Psoas muscle (tissue), 8 donors: ENCODE measurements at places on chromosomes 16 and 17. TPM values are rescaled to one million over a fixed set of nuclear protein-coding genes. Genes with fewer than 3 reads are reported as not detected.

CLDN6 gene
- 0.45 TPM for polyA plus RNA-seq

FZD2 gene
- 0.30 TPM for polyA plus RNA-seq

SPN gene
- polyA plus RNA-seq, result 0.13 TPM

DCUN1D3 gene
- 8.7 TPM for polyA plus RNA-seq

TXNL4B gene
- polyA plus RNA-seq, result 20.7 TPM

PRR15L gene
- 0.17 TPM for polyA plus RNA-seq

KRTAP4-4 gene
- polyA plus RNA-seq, result not detected

SHBG gene
- 0.45 TPM for polyA plus RNA-seq

KRTAP4-12 gene
- not detected for polyA plus RNA-seq

TBC1D16 gene
- polyA plus RNA-seq, result 1.7 TPM

SLX1A gene
- 31.0 TPM for polyA plus RNA-seq

DNA sequence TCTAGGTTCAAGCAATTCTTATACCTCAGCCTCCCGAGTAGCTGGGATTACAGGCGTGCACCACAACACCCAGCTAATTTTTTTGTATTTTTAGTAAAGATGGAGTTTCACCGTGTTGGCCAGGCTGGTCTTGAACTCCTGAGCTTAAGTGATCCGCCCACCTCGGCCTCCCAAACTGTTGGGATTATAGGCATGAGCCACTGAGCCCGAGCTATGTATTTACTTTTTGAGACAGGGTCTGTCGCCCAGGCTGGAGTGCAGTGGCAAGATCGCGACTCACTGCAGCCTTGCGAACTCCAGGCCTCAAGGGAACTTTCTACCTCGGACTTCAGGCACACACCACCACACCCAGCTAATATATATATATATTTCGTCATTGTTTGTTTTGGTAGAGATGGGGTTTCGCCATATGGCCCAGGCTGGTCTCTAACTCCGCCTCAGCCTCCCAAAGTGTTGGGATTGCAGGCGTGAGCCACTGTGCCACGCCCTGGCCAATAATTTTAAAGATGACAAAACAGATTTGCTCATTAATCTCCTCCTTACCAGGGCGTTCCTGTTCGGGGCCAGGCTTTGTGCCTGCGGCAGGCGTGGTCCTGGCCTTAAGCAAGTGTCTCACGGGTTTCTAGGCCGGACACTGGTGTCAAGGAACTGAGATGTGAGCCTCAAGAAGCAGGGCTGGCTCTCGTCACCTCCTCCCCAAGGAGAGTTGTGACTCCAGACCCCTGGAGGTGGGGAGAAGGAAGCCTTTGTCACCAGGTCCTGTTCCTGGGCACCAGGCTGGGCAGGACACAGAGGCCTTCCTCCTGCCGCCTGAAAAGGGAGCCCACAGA is 4.3 kb upstream of the NPW start:
- peak; percentile 46 for DNase-seq

DNA sequence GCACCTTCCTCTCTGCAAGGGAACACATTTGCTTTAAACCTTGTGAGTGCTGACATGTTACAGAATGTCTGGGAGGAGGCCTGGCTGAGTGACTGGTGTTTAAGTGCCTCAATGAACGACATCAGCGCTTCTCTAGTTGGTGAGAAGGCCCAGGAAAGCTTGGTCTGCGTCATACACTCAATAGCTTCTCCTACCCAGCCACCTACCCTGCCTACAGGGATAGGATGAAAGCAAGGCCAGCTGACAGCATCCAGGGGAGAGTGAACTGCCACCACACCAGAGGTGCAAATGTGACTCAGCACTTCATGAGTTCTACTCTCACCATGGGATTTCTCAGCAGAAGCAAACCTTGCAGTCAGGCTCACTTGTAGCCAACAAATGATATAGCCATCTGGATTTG is 31.7 kb upstream of the CFAP20 start:
- DNase-seq, result no peak

- no peak for DNase-seq
Observed at GRCh38 chr17:1275205-1275961, 4.1 kb upstream of the TRARG1 start.

DNA sequence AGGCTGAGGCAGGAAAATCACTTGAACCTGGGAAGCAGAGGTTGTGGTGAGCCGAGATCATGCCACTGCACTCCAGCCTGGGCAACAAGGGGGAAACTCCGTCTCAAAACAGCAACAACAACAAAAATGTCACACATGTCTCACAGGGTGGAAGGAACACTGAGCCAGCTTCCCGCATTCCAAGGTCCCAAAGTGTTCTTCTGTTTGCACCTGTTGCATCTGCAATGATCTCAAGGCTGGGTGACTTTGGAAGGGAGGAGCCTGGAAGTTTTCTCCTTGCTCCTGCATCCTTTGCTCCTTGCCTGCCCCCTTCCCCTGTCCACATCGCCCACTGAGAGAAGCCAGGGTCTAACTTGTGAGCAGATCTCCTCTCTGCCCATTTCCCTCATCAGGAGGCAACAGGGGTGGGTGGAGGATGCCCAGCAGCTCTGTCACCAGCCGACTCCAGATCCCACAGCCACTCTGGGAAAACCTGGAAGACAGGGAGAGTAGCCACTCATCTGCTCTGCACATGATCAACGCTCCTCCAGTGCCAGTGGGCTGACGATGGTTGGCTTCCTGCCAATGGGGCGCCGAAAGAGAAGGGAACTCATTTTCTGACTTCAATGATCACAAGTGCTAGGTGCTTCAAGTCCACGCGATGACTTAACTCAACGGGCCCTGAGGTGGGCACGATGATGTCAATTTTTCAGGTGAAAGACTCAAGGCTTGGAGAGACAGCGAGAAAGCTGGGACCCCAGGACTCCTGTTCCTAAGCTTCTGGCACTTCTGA is 12.6 kb downstream of the CHST6 start:
- DNase-seq, result no peak

DNA sequence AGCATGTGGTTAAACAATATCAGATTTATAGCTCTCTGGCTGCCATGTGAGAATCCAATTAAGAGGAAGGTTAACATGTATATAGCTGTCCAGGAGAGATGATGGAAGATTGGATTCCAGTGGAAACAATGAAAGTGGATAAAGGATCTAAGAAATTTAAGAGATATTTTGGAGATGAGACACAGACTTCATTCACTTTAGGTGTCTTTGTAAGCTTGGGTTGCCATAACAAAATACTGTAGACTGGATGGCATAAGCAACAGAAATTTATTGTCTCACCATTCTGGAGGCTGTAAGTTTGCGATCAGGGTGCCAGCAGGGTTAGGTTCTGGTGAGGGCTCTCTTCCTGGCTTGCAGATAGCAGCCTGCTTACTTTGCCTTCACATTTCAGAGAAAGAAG is 155.9 kb upstream of the MYOCD start:
- DNase-seq, result no peak

DNA sequence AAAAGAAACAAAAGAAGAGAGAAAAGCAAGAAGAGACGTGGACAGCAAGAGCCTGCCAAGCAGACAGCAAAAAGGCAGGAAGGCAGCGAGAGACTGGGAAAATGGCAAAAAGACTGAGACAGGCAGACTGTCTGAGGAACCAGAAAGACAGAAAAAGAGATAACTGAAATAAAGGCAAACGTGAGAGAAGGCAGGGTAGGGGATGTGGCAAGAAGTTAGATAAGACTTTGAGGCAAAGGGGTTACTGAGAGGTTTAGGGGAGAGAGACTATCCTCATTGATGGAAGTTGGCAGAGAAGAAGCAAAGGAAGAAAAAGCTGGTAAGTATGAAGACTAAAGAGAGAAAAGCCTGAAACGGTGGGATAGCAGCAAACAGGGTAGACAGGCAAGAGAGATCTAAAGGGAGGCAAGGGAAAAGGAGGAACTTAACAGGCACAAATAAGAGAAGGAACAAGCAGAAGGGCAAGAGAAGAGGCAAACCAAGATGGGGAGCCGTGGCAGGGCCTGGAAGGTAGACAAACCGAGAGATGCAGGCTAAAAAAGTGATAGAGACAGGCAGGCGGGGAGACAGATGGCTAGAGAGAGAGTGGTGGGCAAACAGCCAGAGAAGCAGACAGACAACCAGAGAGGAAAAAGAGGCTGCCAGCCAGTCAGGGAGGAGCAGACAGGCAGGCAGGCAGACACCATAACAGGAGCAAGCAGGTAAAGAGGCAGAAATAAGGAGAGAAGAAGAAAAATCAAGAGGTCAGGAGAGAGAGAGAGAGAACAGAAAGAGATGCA is 7.1 kb upstream of the CHD3 start:
- no peak for DNase-seq

- no peak for DNase-seq
Observed at GRCh38 chr17:78784352-78784751, 2.3 kb upstream of the CYTH1 start.

- peak; percentile 91 for DNase-seq
Observed at GRCh38 chr17:64505340-64506200, 519 bp downstream of the DDX5 start.

DNA sequence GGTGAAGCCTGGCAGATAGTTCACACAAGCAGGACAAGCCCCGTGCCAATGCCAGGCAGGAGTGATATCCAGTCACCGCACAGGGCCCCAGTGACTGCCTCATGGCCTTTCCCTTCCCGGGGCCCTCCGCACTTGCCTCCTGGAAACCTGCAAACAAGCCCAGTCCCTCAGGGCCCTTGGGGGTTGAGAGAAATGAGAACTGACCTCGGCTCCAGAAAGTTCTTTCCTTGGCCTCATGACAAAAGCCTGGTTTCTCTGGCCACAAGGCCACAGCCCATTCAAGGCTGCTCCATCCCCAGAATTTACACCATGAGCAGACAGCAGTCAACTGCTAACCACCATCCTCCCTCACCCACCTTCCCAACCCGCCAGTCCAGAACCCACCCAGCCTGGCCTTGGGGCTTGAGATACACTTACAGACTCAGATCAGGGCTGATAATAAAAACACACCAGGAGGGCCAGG is 77.6 kb downstream of the CCDC182 start:
- DNase-seq, result no peak

DNA sequence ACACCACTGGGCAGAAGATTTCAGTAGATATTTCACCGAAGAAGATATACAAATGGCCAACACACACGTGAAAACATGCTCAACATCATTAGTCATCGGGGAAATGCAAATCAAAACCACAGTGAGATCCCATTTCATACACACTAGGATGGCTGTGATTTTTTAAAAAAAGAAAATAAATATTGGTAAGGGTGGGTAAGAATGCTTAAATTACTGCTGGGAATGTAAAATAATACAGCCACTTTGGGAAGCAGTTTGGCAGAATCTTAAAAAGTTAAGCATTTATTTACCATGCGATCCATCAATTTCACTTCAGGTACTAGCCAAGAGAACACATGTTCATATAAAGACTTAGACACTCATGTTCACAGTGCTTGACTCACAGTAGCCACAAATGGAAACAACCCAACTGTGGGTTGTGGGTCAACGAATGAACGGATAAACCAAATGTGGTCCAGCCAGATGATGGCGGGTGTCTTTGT is 6.5 kb upstream of the C16orf74 start:
- no peak for DNase-seq

- DNase-seq, result peak; percentile 80
Observed at GRCh38 chr16:87350681-87351319, 32.8 kb downstream of the FBXO31 start.

GRCh38 chr16:83831456-83831987 is 23.7 kb downstream of the HSBP1 start:
- no peak for DNase-seq

GRCh38 chr17:40796846-40797245 is 2.9 kb downstream of the KRT28 start:
- DNase-seq, result no peak

DNA sequence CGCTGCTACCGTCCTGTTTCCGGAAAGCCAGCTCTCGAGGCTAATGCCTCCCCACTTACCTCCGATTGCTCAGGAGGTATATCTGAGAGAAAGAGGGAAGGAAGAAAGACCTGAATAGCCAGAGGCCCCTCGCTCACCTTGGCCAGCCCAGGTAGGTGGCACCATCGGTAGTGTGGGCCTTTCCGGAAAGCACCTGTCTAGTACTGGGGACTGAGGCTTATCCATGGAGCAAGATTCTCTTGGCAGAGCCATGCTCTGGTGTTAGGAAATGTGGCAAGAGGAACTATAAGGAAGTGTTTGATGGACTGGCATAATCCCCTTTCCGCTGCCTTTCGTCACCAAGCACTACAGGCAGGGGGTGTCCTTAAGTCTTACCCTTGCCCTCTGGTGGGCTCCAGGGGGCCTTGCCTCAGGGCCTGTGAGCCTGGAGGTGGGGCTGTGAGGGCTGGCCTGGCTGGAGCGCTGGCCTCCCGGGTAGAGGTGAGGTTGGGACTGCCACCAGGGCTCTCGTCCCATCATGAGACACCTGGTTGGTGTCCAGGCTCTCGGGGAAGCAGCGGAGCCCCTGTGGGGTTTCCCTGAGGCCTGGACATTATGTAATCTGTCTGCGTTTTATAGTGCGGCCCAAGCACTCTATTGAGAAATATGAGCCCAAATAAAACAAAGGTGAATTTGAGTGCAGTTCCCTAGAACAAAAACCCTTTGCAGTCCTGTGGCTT is 2.9 kb downstream of the CMIP start:
- DNase-seq, result no peak
